ENCODE measurements at places on chromosomes 2 and 18.

GRCh38 chr18:76425146-76426131 is 69.6 kb downstream of the ZNF516 start:
- peak; percentile 42 for DNase-seq

DNA sequence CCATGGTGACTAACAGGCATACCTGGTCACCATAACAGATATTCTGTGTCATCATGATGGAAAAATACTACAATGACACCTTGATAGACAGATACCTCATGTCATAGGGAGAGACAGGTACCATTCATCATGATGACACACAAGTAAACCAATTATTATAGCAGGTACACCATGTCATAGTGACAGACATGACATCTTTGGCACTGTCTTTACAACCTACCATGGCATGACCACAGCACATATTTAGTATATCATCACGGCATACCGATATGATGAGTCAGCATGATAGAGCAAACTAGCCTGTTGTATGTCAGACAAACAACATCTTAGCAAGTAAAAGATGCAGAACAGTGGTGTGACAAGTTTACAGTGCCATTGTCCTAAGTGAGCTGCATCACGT is 101.3 kb upstream of the KLHL29 start:
- peak; percentile 48 for DNase-seq

- no peak for DNase-seq
Measured at GRCh38 chr2:128498086-128498485, 179.4 kb upstream of the HS6ST1 start.

DNA sequence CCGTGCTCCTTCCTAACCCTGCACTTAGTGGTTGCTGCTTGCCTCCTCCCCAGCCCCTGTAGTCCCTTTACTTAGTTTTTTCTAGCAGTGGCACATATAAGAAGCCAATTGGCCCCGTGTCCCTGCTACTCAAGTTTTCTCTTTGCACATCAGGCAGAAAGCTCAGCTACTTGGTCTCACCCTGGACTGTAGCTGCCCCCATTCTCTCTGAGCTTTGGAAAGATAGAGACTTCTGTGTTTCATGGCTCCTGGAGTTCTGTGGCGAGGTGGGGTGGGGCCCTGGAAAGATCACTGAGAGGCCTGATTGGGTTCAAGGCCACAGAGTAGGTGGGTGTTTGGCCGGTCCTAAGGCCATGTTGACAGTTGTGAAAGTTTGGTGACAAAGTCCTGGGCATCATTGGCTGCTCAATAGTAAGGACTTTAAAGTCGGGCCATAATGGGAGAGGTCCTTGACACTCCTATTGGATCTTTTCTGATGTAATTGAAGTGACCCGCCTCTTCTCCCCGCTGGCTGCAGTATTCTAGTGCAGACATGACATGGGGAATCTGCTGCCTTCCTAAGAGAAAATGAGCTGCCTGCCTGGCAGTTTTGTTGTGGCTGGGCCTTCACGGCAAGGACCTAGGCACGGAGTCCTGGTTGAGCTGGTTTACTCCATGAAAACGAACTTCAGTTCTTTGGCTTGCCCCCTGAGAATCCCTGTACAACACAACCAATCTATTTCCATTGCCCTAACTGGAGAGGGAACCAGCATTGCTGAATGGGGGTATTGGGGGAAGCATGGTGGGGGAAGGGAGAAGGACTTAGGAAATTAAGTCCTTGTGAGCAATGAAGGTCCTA is 26.2 kb upstream of the CYP27A1 start:
- no peak for DNase-seq

DNA sequence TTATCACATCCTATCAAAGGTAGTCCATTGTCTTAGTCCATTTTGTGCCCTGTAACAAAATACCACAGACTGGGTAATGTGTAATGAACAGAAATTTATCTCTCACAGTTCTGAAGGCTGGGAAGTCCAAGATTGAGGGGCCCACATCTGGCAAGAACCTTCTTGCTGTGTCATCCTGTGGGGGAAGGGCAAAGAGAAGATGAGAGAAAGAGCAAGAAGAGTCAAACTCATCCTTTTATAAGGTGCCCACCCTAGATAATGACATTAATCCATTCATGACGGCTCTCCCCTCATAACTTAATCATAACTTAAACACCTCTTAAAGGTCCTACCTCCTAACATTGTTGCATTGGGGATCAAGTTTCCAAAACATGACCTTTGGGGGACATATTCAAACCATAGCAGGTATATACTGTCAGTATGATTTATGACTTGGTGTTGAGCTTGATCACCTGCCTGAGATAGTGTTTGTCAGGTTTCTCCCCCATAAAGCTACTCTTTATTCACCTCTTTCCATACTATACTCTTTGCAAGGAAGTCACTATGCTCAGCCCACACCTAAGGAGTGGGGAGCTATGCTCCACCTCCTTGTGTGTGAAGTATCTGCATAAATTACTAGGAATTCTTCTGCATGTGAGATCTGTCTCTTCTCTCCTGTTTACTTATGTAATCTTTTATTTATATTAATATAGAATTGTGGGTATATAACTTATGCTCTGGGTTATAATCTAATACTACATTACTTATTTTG is 5.2 kb upstream of the MAP3K2 start:
- no peak for DNase-seq

GRCh38 chr2:98201576-98201975 is 114.6 kb downstream of the VWA3B start:
- no peak for DNase-seq

- DNase-seq, result no peak
Measured at GRCh38 chr2:147679955-147680531, 164.8 kb upstream of the ACVR2A start.

GRCh38 chr2:174699993-174700766 is 64.1 kb downstream of the CHRNA1 start:
- peak; percentile 60 for DNase-seq

DNA sequence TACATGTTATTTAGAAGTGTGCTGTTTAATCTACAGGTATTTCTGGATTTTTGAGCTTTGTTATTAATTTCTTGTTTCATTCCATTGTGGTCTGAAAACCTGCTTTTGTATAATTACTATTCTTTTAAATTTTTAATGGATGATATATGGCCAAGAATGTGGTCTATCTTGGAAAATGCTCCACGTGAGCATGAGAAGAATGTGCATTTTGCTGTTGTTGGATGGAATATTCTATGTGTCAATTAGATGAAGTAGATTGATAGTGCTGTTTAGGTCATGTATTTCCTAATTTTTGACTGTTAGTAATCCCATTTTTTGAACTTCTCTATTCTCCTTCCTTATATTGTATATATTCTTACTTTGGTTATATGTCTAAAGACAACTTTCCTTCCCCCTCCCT is 19.9 kb upstream of the TTN start:
- no peak for DNase-seq

DNA sequence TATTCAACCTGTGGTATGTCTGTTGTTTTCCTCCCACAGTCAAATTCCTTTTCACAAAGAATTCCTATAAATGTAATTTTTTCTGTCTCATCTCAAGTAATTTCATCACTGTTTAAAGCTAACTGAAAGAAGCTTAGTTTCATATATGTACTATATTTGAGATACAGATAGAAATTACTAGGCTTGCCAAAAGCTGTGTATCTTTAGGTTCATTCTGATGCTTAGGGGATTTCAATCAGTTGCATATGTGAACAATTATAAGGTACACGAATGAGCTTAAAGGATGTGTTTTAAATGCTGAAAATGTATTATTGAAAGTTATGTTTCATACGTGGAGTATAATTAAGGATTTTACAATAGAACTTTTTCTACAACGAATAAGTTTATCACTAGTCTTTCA is 59.2 kb upstream of the DSG1 start:
- no peak for DNase-seq

- DNase-seq, result no peak
Measured at GRCh38 chr2:218128781-218129457, 3.1 kb downstream of the CXCR2 start.

GRCh38 chr18:73990258-73990657 is 157.4 kb downstream of the FBXO15 start:
- DNase-seq, result no peak

GRCh38 chr2:85540133-85540648 is 1.2 kb downstream of the MAT2A start:
- no peak for DNase-seq

- peak; percentile 52 for DNase-seq
Measured at GRCh38 chr18:32048507-32049091, 30.0 kb downstream of the RNF125 start.

DNA sequence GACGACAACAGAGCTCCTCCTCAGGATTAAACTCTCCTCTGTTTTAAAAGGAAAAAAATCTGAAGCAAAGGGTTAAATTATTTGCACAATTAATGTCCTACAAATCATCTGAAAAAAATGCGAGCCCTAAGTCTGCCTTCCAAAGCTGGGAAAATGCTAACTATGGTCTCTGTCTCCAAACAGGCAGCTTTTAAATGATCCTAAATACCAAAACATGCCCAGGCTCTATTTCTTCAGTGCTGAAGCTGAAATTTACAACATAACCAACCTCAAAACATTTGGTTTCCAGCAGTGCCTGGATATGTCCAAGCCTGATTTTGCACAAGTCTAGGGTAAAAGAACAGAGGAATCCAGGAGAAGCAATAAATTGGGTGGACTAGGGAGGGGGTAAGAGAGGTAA is 57.2 kb downstream of the LBH start:
- DNase-seq, result peak; percentile 58

GRCh38 chr2:135099802-135100483 is 47.9 kb downstream of the RAB3GAP1 start:
- DNase-seq, result no peak

DNA sequence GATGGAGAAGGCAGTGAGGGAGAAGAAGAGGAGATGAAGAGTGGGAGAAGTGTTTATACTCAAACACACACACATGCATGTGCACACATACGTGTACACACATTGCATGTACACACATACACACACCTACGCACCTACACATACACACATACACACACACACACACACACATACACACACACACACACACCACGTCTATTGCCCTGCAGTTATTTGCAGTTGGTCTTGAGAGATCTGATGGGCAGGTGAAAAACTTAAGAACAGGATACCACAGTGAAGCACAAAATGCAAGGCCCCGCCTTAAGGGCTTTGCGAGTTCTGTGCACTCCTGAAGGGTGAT is 190.2 kb downstream of the MYCN start:
- DNase-seq, result no peak

GRCh38 chr2:102251042-102251848 is 60.1 kb upstream of the IL1RL1 start:
- peak; percentile 41 for DNase-seq

DNA sequence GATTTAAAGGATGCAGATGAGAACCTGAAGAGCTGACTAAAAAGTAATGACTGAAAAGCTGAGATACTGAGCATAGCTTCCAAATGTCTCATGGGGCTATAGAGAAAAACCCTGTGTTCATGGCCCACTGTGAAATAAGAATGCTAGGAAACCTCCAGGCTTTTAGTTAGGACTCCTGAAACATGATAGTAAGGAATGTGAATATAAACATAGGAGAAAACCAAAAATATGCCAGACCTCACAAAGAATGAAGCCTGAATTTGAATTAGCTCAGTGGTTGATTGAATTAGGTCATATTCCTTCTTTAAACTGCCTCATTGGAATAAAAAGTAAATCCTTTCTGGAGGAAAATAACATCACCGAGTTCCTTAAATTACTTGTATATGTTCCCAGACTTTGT is 194.5 kb upstream of the NXPH2 start:
- DNase-seq, result peak; percentile 94

DNA sequence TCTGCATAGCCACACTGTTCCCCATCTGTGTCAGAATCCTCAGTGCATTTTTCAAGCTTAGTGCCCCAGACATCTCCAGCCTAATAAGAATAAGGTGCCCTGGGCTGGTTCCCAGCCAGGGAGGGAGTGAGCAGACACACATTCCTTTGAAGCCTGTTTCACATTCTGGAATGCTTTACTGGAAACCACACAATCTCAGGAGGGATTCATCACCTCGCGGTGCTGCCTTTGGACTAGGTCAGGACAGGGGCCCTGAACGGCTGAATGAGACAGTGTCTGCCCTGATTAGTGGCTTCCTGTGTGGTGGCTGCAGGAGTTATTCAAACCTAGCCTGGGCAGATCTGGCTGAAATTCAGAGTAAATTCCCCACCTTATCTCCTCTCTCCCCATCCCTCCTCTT is 108.0 kb upstream of the LDAH start:
- DNase-seq, result peak; percentile 77

GRCh38 chr2:69848186-69848790 is 18.8 kb downstream of the GMCL1 start:
- DNase-seq, result no peak

GRCh38 chr2:7725171-7725849 is 808.1 kb downstream of the RNF144A start:
- DNase-seq, result peak; percentile 38

DNA sequence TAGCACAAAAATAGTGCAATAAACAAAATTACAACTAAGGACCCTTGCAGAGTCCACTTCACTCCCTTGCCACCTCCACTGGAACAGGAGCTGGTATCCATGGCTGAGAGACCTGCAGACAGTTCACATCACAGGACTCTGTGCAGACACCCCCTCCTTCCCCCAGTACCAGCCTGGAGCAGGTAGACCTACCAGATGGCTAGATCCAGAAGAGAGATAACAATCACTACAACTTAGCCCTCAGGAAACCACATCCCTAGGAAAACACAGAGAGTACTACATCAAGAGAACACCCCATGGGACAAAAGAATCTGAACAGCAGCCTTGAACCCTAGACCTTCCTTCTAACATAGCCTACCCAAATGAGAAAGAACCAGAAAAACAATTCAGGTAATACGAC is 49.8 kb downstream of the FBXO15 start:
- no peak for DNase-seq

DNA sequence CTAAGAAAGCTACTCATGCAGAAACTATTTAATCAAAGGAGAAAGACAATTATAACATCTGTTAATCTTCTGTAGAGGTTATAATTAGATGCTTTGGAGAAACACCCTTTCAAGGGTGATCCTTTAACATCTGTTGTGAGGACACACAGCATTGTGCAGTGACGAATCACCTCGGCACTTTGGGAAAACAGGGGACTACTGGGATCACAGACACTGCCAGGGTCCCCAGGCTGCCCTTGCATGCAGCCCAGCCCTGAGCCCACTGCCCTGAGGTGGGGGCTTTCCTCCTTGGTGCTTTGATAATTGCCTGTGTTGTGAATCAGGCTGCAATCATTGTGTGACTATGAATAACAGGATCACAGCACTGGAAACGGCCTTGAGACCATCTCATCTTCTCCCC is 10.6 kb downstream of the NCKAP5 start:
- DNase-seq, result no peak

DNA sequence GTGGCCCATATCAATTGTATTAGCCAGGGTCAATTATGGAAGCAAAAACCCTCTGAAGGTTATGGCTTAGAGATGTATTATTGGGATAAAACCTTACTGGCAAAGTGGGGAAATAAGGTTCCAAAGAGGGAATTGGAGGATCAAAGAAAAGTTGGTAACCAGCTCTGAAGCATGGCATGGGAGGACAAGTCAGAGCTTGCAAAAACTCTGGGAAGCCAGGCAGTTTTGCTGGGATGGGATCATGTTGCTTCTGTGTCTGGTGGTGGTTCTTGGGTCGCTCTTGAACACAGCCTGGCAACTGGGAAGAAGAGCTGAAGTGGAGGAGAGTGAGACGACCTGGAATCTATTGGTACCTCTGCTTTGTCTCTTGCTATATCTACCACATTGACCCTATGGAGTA is 162.6 kb downstream of the PMAIP1 start:
- no peak for DNase-seq

GRCh38 chr2:164127971-164128527 is 392.2 kb upstream of the FIGN start:
- no peak for DNase-seq

- DNase-seq, result no peak
Measured at GRCh38 chr2:109260886-109261700, 132.1 kb downstream of the SH3RF3 start.

GRCh38 chr2:19336781-19337180 is 21.6 kb downstream of the OSR1 start:
- DNase-seq, result no peak

- peak; percentile 38 for DNase-seq
Measured at GRCh38 chr2:219344751-219345430, 12.3 kb upstream of the RESP18 start.
